ENCODE measurements at places on chromosomes 3 and 15.

- DNase-seq, result no peak
These were observed 53.5 kb downstream of the BFSP2 start for GRCh38 chr3:133453383-133453782.

GRCh38 chr15:48176112-48176511 is 2.0 kb downstream of the MYEF2 start:
- DNase-seq, result no peak

GRCh38 chr3:190608850-190609589 is 95.1 kb downstream of the IL1RAP start:
- DNase-seq, result no peak

- DNase-seq, result peak; percentile 64
These were observed 45.6 kb downstream of the CCDC12 start for GRCh38 chr3:46930945-46931403.

- DNase-seq, result peak; percentile 46
These were observed 656 bp downstream of the SLMAP start for GRCh38 chr3:57756528-57757401.

GRCh38 chr3:34312684-34313083 is 514.3 kb downstream of the PDCD6IP start:
- no peak for DNase-seq

GRCh38 chr3:117350371-117350770 is 640.8 kb downstream of the TUSC7 start:
- peak; percentile 28 for DNase-seq

DNA sequence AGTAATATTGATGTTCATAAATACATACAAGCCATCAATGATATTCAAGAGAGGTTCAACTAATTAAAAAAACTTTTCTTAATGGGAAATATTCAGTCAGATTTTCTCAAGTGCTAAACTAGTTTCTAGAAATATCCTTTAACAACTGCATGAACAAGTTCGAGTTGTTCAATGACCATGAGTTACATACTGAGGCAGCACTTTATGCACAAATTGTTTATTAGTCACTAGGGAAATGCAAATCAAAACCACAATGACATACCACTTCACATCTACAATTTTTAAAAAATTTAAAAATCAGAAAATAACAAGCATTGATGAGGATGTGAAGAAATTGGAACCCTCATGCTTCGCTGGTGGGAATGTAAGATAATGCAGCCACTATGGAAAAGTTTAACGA is 62.4 kb downstream of the RAD18 start:
- DNase-seq, result no peak

DNA sequence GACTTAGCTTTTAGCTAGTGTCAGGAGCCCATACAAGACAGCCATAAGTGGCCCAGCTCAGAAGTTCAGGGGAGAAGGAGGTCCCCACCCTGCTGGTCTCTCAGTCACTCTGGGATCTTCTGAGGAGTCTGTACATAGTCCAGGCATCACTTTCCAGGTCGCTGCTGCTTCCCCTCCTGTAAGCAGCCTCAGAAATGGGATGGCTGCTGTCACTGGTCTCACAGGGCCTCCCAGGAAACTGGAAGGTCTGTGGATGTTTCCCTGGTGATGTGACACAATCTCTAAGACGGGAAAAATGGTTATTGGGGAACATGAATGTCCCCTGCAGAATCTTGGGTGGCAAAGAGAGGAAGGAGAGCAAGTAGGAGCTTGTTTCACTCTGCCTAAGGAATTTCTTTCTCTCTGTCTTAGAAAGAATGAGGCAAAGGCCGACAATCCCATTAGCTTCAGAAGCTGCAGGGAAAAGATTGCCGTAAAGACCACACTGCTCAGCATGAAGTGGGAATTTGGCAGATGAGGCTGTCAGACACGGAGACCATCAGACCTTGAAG is 43.2 kb upstream of the TNFAIP8L3 start:
- DNase-seq, result no peak

GRCh38 chr3:4351164-4351855 is 48.1 kb downstream of the SETMAR start:
- no peak for DNase-seq

- no peak for DNase-seq
These were observed 314.6 kb downstream of the RPLP1 start for GRCh38 chr15:69767191-69767590.

DNA sequence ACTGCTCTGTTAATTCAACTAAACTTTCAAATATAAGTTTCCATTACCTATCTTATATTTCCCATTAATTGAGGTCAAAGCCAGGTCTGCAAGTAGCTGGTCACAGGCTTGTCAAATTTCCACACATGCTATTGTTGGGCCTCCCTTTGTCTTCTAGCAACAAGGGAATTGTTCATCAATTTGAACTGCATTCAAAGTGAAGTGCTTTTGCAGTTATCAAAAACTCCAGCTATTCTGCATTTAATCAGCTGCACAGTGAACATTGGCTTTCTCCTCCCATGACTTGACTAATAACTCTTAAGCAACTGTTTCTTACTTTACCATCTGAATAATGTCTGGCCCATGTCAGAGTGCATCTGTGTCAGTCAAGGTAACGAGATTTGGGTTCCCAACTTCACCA is 198.4 kb downstream of the KCNH8 start:
- DNase-seq, result no peak

DNA sequence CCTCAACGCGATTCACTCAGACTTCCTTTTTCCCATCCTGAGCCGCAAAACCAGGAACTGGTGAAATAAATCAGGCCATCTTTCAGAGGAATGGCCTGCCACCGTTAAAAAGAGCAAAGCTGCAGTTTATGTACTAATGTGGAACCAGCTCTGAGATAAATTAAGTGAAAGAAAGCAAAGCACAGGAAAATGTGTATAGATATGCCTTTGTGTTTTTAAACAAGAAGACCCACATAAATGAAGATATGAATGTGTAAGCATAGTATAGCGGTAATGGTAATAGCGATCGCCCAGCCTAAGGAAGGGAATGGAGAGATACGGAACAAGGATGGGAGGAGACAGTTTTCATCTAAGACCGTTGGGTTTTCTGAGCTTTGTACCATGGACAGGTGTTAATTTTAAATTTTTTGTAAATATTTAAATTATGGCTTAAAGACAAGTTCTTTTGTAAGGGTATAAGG is 30.8 kb upstream of the RPN1 start:
- DNase-seq, result peak; percentile 48

DNA sequence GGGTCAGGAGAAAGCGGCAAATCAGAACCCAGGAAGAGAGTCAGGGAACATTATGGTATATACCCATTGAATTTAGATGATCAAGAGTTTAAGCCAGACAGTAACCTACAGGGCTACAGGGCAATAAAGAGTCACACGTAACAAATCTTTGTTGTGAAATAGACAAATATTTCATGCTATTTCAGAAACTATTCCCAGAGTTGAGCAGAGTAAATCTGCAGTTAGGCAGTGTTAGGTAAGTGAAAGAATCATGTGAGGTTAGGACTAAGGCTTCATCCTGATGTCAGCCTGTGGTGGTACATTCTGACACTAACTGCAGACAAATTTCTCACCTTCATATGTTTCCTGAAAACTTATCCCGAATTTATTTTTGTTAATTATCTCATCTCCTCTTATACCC is 153.0 kb downstream of the UBE2E2 start:
- no peak for DNase-seq

DNA sequence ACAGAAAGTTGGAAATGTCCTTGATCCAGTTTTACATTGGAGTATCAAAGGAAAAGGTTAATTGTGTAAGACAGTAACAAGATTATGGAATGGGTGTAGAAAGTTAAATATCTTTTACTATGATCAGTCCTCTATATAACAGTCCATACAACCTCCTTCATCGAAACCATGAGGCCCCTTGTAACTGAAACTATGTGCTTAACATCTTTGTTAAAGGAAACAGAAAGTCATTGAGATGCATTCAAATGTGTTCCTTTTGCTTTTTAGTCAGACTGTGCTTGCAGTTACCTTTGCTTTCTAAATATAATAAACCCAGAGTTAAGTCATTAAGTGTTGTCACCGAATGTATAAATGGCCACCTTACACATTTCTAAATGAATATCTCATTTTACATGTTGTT is 1298.5 kb downstream of the ROBO2 start:
- no peak for DNase-seq

DNA sequence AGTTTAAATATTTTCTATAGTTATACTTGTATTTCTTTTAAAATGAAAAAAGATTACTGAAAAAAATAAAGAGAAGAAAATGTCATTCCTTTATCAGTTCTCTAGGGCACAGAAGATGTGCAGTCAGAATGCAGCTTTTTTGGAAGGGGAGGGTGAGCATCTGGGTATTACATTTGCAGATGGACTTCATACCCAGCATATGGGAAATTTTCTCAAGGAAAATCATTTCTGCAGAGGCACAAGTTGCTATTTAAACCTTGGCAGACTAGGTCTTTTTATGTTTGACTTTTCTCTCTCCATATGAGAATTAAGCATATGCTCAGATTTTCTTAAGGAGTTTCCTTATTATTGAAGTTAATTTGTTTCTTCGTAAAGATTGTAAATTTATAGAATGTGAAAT is 39.5 kb upstream of the ZNF385D start:
- no peak for DNase-seq

DNA sequence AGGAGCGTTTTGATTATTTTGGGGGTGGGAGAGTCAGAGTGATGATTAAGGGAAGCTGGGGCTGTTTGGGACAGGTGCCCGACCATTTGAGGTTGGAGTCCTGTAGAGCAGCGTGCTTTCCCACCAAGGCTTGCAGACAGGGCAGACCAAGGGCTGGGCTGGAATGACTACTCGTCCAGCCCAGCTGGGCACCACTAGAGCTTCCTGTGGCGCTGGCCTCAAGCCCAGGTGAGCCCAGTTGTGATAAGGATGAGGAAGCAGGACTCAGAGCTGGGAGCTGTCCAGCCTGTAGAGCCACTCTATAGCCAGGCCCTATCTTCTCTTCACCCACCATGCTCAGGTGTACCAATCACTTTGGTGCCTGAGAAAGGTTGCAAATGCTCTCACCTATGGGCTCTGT is 75.8 kb upstream of the ACAN start:
- DNase-seq, result peak; percentile 76

GRCh38 chr3:124824286-124824915 is 62.8 kb downstream of the ITGB5 start:
- DNase-seq, result no peak

GRCh38 chr3:129622226-129622874 is 15.9 kb upstream of the PLXND1 start:
- DNase-seq, result no peak

GRCh38 chr3:24464389-24464788 is 30.3 kb downstream of the THRB start:
- no peak for DNase-seq

- no peak for DNase-seq
These were observed 2.1 kb downstream of the ZDHHC19 start for GRCh38 chr3:196208942-196209695.

DNA sequence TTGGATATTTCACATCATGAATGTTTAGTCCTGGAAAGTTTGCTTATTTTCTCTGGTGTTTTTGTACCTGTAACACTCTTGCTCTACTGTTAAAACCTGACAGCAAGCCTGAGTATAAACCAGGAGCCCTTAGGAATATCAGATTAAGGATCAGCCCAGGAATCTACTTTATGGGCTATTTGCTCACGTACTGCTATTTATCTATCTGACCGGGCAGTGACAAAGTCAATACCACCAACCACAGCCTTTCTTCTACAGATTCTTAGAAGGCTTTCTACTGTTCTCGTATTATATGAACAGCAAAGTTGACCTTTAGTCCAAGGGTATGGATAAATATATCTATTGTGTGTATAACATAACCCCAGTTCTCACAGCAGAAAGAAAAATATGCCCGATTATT is 521.2 kb downstream of the RBMS3 start:
- DNase-seq, result peak; percentile 6

- DNase-seq, result peak; percentile 75
These were observed 693 bp downstream of the CD200 start for GRCh38 chr3:112333381-112334317.

DNA sequence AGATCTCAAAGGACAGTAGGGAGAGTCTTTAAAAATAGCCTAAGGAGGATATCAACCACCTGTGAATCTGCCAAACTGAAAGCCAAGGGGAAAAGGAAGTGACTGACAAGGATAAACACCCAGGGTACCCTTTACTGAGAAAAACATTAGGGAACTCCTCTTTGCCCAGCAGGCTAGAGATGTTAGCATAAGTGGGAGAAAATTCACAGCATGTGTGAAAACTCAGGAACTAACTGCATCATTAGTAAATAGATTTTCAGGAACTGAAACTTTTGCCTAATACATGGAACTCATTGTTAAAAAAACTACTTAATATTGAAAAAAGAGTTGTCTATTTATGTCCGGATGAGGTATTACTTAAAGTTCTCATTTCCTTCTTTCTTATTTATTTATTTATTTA is 375.5 kb downstream of the NTRK3 start:
- no peak for DNase-seq

GRCh38 chr15:50800715-50801114 is 35.2 kb upstream of the SPPL2A start:
- no peak for DNase-seq

DNA sequence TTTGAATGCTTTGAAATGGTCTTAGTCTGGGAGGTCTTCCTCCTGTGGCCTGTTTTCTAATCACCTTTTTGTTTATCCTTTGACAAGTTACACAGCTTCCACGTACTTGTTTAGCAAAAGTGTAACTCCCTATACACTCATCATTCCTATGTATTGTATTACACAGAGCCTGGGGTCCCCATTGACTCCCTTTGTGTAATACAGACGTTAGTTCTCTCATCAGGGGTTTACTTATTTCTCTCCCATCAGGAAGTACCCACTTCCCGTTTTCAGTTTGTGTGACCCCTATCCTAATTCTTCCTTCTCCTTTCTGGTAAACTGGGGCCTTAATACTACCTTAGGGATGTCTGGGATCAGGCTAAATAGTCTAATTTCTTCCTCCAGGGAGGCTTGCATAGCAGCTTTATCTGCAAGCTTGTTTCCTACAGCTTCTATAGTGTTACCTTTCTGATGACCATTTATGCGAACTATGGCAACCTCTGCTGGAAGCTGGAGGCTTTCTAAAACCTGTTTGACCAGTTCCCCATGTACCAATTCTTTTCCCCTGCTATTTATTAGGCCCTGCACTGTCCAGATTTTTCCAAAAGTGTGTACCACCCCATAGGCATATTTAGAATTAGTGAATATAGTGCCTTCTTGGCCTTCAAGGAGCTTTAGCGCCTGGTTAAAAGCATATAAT is 22.4 kb downstream of the ARL8B start:
- no peak for DNase-seq

DNA sequence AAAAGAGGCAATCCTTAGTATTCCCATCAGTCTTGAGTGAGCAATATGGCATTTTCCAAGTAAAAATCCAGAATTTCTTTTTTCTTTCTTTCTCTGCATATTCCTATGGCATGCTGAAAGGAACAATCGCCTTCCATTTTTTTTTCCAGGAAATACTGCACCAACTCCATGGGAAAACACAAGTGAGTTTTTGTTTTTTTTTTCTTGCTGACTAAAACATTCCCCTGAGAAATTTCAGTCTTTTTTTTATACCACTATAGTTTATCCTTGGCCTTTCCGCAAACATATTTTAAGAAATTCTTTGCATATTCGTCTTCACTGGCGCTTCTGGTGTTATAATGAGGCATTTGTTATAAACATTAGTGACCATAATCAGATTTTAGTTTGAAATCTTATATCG is 429.6 kb upstream of the MDFIC2 start:
- DNase-seq, result no peak

Measured in stomach (tissue), 19 donors.